DMS79 treated with DMSO at 0.1 percent for 48 hours (cell line): ENCODE measurements at places on chromosomes 6 and 20.
A peak's percentile ranks its signal among the peaks of the same experiment; 100 is the strongest.

DNA sequence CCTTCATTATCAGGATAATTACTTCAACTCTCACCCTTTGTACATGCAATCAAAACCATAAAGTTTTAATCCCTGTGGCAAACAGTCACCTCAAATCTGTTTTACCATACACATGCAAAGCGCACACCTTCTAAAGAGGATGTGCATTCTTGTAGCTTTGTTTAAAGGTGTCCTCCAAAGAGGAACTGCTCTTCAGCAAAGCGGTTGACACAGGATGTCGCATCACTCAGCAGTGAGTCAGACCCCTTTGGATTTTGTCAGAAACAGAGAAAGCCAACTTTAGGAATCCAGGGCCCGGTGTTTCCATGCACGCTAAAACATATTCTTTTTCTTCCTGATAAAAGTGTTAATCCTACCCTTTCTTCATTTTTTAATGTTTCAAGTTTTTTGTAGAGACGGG, 268.3 kb upstream of the ARID1B start:
- no peak for DNase-seq

DNA sequence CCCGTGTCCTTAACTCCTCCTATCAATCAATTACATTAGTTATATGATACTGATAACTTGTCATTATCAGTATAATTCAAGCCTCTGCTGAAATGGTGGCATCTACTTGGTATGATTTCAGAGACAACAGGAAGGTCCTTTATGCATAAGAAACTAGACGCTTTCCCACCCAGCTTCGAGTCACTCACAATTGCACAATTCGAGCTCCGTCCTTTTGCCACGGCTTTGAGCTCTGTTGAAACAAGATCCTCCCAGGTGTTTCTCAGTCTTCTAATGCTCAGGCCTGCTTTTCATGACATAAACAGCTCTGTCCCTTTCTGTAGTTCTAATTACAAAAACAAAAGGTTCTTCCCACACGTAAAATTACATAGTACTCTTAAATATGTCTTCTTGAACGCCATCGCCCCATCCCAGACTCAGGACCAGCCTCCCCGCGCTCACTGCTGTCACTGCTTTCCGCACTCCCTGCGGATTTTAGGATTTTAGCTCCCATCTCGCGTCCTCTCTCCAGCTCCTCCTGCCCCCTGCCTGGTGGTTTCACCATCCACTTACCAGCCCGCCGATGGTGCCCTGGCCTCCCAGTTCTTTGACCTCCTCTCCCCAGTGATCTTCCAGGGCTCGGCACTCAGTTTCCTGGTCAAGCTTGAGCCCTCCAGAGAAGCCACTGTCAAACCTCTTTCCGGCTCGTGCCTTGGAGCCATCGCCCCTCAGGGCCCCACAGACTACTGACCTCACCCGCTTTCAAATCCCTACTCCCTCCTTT, 23.2 kb upstream of the PNPLA1 start:
- DNase-seq: no peak

GRCh38 chr6:43799551-43800297, 29.7 kb downstream of the VEGFA start:
- DNase-seq: no peak

DNA sequence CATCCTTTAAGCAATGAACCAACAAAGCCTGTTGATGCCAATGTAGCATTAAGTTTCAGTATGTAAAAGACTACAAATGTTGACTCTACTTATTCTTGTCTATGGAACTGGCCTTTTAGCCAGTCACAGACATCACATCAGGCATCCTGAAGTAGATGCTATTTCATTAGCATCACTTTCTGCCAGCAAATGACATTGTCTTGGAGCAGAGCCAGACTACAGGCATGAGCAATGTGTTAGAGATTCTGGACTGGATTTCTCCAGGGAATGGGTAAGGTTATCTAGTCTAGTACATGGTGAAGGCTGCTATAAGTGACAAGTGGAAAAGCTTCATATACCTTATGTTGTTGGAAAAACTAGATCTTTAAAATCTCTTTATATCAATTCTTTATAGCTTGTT, 142.9 kb downstream of the ADGRB3 start:
- peak; percentile 76 for DNase-seq

DNA sequence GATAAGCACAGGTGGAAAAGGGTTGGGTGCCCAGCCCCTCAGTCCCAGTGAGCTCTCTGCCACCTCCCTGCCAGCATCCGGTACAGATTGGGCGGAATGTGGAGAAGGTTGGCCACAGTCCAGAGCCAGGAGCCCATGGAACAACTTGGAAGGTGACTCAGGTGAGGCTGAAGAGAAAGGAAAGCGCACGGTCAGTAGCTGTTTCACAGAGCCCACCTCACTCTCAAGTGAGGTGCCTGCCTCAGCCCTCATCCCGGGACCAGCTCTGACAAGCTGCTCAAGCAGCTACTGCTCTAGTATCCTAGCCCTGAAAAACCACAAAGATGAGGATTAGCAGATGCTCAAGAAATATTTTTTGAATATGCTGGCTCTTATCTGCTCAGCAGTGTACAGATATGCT, 1.1 kb upstream of the MMP24OS start:
- no peak for DNase-seq

DNA sequence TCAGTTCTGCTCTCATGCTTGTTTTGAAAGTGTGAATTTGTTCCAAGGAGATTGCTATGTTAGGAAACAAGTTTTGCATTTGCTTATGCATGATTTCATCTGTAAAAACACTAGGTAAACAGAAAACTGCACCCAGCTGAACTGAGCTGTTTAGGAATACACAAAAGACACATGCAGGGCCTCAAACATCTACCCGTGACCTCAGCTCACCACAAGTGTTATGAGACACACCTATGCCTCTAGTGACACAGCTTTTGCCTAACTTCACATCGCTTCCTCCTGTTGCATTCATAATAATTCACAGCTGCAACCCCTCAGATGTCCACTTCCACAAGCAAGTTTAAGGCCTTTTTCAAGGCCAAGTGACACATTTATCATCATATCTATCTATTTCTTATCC, 98.0 kb upstream of the SLC24A3 start:
- peak; percentile 80 for DNase-seq

DNA sequence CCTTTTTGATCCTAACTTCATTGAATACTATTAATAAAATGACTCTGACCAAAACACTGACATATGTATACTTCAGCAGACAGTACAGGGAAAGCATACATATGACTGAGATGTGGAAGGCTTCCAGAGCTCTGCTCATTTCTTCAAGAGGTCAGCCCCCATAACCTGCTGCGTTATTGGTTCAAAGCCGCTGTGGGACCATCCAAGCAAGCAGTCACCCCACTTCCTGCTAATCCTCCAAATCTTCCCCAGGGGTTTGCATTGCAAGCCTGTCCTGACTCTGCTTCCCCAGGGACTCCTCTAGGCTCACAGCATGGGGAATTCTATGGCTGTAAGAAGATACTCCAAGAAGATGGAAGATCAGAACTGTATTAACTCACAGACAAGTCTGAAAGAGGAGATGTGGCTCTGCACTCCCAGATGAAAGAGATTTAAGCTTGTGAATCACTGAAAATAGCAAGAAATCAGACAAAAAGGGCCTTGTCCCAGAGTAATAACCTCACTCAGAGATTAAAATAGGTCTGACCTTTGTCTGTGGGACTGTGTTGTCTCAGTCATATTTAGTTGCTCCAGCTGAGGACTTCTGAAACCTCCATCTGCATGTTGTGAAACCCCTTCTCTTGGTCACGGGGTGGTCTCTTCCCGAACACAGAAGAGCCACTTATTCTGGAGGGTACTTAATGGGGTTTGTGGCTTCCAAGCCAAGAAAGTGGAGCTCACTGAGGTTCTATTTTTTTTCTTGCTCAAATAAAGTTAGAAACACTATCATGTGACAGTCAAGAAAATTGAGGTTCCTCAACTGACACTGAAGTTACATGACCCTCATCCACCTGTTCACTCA, 101.5 kb upstream of the MARCKS start:
- DNase-seq: peak; percentile 71

- DNase-seq: no peak
These were observed 77.4 kb upstream of the TCF21 start for GRCh38 chr6:133811557-133811956.

- DNase-seq: no peak
These were observed 16.8 kb downstream of the TRIM26 start for GRCh38 chr6:30196376-30196775.

DNA sequence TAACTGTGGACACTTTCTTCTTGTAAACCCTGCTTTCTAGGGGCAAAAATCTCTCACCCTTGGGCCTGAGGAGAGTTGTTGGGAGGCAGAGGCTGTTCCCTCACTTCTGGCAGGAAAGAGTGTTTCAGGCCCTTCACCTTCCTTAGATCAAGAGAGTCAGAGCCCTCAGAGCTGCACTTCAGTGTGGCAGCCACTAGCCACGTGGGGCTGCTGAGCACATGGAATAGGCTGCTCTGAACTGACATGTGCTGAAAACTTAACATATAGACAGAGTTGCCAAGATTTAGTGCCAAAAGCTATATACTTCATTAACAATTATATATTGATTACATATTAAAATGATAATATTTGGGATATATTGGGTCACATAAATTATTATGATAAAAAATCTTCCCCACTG, 4.4 kb upstream of the LMBRD1 start:
- DNase-seq: no peak

GRCh38 chr6:96795481-96795880, 41.8 kb downstream of the GPR63 start:
- DNase-seq: no peak

DNA sequence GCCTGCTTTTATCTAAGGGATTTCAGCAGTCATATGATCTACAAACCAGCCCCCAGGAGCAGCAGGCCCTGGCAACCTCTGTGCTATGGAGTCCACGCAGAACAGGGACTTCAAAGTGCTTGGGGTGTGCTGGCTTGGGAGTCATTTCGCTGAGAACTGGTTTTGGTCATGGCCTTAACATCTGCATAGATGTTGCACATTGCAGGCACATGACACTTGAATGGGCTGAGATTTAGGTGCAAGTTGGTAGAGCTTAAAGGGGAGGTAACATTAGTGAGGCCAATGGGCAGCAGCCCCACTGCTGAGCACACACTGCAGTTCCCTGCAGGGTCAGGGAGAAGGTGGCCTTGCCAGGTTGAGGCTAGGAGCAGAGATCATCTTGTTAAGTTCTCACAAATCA, 43.6 kb downstream of the RREB1 start:
- DNase-seq: no peak

GRCh38 chr6:5384276-5384675, 123.0 kb downstream of the FARS2 start:
- no peak for DNase-seq

GRCh38 chr6:12348530-12349511, 58.7 kb downstream of the EDN1 start:
- DNase-seq: no peak

DNA sequence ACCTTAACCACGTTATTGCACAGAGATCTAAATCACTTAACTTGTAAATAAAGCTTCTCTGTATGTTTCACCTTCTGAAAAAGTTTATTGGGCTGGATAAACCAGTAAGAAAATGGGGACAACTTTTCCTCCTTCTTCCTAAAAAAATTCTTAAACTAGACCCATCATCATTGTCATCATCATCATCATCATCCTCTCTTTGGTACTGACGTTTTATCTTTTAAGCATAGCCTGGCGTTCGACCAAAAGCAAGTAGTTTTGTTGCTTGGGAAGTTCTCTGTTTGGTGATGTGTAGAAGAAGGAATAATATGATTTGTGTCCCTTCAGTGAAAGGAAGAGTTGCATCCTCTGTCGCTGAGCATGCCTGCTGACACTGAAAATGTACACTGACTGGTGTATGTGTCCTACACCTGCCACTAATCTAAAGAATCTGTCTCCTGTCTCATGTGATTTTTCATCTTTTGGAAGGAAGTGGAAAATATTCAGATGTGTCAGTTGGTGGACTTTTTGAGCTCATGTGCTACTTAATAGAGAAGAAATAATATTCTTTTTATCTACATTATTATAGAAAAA, 2.5 kb downstream of the CLVS2 start:
- DNase-seq: peak; percentile 13

- no peak for DNase-seq
These were observed 118.2 kb upstream of the RIPOR2 start for GRCh38 chr6:25053875-25054371.

DNA sequence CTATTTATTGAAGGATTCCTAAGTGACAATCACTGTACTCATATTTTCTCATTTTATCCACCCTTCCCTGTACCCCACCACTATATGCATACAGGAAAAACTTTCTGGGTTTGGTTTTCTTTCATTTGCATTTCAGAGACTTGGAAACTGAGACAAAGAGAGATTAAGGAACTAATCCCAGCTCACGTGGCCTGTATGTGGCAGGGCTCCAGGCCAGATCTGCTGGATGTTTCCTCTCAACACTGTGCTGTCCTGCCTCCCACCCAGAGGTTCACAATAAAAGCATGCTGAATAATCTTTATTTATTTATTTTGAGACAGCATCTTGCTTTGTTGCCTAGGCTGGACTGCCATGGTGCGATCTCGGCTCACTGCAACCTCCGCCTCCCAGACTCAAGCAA, 50.2 kb downstream of the CEP162 start:
- no peak for DNase-seq

- DNase-seq: no peak
These were observed 94.4 kb downstream of the PLCB4 start for GRCh38 chr20:9163251-9163650.

DNA sequence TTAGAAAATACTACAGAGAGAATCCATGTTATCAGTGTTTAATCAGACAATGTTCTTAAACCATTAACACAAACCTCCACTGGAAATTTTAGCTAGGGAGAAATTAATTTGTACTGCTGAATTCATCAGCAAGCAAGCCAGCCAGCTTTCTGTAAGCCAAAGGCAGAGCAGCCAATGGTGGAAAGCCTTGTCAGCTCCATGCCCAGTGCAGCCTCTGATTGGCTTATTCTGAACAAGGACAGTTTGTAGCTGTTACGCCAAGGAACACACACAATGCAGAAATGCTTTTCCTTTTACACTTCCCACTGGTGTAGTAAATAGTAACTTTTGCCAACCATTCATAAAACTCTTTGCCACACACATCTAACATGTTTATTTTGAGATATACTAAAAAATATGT, 265.0 kb downstream of the TENT5A start:
- DNase-seq: no peak

GRCh38 chr20:36658300-36658699, 12.3 kb upstream of the SLA2 start:
- no peak for DNase-seq

- no peak for DNase-seq
These were observed 1274.9 kb upstream of the GJE1 start for GRCh38 chr6:140857739-140858380.

GRCh38 chr6:140670021-140670420, 1295.6 kb upstream of the CITED2 start:
- DNase-seq: no peak

GRCh38 chr6:144150710-144151657, 667 bp downstream of the STX11 start:
- DNase-seq: no peak

- DNase-seq: peak; percentile 19
These were observed 35.1 kb upstream of the BTN3A2 start for GRCh38 chr6:26329763-26330511.

GRCh38 chr20:12179692-12180091, 262.0 kb downstream of the BTBD3 start:
- DNase-seq: no peak
